ENCODE measurements at places on chromosomes 6 and 20.

DNA sequence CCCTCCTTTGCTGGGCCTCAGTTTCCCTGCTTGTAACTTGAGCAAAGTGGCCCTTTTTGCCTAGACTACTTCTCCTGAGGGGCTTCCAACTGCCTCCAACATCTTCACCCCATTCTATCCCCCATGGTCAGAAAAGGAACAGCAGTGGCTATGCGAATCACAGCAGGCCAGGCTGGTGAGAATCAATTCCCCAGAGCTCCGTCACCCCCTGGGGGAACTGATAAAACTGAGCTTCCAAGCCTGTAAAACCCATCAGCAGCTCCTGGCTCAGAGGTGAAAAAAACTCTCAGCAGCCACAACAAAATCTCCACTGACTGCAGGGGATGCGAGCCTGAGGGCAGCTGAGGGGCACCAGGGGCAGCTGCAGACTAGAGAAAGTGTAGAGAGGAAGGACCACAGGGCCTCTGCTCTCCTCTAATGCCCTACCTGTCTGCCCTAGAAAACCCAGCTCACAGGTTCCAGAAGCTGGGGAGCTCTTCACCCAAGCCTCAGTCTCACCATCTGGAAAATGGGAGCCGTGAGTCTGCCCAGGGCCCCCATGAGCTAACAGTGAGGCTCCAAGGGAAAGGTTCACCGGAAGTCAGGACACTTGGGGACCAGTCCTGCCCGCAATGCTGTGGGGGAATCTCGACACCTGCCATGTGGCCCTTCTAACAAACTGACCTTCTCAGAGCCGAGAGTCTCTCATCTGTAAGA is 120.6 kb downstream of the GRM4 start:
- DNase-seq: no peak

- DNase-seq: no peak
Measured at GRCh38 chr20:24970030-24970553, 21.0 kb downstream of the CST7 start.

DNA sequence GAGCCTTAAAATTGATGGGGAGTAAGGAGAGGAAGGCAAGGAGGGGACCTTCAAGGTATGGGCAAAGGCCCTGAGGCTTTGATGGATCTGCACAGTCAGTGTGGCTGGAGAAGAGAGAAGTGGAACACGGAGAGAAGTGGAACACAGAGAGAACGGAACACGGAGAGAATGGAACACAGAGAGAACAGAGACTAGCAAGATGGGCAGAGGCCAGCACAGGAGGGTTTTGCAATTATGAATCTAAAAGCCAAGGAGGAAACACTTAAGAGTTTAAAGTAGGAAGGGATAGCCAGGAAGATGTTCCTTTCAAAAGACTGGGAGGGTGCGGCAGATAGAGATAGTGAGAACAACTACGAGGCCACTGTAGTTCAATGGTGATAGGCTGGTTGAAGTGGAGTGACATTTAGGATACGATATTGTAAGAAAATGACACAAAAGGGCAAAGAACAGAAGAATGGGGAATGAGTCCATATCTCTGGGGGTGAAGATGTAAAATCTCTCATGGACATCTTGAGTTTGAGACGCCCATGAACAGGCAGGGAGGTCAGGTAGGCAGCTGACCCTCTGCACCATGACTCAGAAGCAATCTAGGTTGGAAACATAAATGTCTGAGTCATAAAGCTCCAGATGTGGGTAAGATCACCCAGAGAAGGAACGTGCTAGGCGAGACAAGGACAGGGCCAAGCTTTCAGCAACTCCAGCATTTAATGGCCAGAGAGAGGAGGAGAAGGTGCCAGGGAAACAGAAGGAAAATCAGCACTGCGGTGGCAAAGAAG is 25.4 kb downstream of the ZMYND8 start:
- no peak for DNase-seq

GRCh38 chr6:35027807-35028206 is 113.3 kb downstream of the TCP11 start:
- no peak for DNase-seq

DNA sequence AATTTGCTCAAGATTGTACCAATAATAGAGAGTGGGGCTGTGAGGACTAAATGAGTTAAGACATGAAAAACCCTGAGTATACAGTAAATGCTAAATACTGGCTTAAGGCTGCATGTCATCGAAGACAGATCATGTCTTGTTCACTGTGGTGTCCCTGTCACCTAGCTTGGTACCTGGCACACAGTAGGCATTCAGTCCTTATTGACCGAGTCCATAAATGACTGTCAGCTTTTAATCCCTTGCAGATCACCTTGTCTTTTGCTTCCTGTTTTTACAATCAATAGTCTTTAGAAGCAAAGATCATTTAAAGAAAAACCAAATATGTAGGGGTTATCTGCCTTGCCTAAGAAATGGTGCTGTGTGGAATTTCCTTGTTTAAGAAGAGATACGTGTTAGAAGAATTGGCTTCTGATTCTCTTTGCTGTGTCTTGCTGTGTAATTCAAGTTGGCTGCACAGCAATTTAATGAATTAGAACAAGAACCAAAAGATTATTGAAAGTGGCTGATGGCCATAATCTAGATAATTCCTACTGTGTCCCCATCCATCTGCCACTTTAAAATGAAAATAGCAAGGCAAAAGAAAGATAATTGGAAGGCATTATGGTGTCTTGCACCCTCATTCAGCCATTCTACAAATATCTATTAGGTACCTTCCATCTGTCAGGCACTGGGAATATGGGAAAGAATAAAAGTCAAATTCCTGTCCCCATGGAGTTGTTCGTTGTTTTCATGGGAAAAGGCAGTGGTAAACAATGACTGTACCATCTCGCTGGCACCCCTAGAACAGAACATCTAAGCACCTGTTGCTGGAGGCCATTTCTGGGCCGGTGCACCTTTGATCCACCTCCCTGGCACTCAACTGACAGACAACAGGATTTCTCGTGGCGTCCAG is 12.4 kb upstream of the MAPK13 start:
- no peak for DNase-seq

DNA sequence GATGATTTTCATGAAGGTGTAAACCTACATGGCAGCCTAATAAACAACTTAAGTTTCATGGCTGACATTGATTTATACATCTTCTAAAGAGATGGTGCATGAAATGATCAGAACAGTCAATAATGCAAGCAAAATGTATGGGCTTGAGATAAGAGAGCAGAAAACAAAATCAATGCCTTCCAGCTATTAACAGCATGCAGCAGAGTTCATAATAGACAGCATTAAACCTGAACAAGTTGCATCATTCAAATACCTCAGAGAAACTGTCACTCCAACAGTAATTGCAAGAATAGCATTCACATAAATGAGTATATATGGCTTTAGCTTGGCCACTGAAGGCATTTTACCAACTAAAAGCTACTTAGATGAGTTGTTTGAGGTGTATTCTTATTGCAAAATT is 319.6 kb upstream of the ARID1B start:
- DNase-seq: no peak

DNA sequence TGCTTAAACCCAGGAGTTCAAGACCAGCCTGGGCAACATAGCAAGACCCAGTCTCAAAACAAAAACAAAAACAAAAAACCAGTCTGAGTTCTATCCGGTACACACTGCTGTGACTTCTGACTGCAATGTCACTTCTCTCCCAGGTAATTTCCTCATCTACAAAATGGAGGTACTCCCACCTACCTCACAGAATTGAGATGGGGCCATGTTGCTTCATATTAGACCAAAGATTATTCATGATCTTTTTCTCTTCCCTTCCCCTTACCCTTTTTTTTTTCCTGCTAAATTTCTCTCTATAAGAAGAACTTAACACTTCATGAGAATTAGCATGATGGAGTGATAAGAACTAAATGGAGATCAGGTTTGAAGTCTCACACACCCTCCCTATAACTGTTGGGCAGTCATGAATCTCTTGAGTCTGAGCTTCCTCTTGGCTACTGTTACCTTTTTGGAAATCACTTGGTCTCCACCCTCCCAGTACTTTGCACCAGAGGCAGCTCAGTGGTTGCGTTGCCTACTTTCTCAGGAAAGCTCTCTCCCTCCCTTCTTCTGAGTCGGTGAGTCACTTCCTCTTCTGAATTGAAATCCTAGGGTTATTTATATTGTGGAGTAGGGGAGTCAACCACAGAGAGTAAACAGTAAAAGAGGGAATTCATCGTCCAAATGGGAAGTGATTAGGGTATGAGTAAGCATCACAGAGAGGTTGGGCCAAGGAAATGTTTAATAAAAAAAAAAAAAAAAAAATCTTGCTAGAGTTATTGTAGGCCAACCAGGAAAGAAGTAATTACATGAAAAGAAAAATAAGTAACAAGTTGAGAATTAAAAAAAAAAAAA is 59.9 kb upstream of the MAP7 start:
- no peak for DNase-seq

DNA sequence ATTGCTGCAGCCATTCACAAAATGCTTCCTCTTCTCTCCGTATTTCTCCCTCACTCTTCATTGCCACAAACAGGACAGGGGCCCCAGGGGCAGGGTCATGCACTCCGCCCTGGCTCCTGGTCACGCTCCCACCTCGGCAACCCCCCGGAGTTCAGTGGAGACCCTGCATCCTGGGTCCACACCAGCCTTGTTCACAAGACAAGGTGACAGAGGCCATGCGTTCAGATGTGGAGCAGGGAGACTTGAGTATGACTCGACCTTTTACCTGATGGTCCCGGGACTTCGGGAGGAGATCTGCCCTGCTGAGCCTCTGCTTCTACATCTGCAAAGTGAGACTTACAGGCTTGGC is 49.4 kb downstream of the ANKRD60 start:
- no peak for DNase-seq

DNA sequence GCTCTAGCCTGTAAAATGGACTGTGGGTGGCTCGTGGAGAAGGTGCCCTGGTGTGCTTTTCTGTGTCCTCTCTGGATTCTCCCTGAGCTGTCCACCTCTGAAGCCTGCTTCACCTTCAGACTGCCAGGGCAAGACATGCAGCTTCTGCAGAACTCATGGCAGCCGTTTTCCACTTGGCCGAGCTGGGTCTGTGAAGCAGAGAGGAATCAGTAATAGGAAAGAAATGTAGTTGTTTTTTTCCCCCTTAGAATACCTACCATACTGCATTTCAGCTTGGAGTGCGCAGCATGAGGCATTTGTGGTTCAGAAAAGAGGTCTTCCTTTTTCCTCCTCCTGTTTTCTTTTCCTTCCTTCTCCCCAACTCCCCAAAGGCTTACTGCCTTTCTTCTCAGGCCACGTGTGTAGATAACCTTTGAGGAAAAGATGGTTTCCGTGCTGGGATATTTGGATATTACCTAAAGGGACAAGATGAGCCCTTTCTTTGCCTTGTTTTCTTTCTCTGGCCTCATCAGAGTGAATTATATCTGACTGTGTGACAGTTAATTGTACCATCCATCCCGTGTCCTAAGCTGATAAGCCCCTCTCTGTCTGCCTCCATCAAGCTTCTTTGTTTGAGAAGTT is 39.4 kb downstream of the RREB1 start:
- no peak for DNase-seq

GRCh38 chr6:85865420-85866369 is 223.0 kb upstream of the SYNCRIP start:
- DNase-seq: no peak

DNA sequence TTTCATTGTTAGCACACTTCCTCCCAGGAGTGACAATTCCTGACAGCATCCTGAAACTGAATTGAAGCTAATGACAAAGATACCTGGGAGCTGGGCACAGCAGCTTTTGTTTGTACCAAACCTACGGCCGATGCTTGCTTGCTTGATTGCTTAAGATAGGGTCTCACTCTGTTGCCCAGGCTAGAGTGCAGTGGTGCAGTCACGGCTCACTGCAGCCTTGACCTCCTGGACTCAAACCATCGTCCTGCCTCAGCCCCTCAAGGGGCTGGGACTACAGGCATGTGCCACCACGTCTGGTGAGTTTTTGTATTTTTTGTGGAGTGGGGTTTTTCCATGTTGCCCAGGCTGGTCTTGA is 84.7 kb upstream of the SCP2D1 start:
- DNase-seq: no peak

- DNase-seq: no peak
Measured at GRCh38 chr20:6828794-6829423, 61.4 kb downstream of the BMP2 start.

DNA sequence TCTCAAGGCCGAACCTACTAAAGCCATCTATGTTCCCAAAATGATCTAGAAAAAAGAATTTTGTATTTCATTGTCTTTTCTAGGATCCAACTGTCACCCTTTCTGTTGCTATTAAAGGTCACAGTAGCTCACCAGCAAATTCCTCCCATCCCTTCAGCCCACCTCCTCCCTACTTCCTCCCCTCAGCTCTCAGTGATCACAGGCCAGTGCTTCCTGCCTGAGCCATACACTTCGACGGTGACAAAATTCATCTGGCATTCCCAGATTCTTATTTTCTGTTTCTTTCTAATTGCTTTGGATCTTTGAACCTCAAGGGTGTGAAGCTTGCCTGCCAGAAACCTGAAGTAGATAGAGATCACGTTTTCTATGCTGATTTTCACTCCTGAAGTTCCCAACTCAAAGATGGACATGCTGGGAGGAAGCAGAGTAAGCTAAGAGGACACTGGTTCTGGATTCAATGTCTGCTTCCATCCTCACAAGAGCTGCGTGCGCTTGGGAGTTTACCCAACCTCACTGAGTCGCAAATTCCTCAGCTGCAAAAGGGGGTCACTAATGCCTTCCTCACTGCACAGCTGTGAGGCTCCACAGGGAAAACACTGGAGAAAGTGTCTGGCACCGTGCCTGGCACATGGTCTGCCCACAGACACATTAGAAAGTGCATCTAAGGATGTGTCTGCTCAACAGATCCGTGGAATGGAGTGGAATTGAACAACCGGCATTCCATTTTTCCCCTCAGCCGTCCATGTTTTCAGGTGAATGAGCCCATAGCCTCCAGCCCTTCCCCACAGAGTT is 34.5 kb downstream of the MDGA1 start:
- DNase-seq: no peak

GRCh38 chr6:155093430-155093829 is 98.3 kb downstream of the TIAM2 start:
- DNase-seq: no peak

DNA sequence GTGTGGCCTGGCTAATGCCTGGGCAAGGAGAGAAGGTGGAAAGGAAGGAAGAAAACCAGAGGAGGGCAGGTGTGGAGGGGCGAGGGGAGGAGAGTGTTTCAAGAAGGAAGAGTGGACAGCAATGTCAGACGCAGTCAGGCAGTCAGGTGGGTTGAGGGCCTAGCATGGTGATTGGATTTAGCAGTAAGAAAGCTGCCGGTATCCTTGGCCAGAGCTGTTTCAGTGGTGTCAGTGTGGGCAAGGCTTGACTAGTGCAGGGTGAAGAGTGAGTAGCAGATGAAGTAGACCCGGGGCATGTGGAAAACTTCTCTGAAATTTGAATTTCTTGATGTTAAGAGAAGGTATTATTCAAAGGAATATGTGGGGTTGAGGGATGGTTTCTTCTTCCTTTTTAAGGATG is 27.0 kb downstream of the SNX9 start:
- no peak for DNase-seq

- no peak for DNase-seq
Measured at GRCh38 chr6:98650941-98651340, 183.4 kb upstream of the POU3F2 start.

- DNase-seq: no peak
Measured at GRCh38 chr6:51959744-51960383, 127.5 kb downstream of the PKHD1 start.

- no peak for DNase-seq
Measured at GRCh38 chr6:75748003-75748742, 866 bp upstream of the MYO6 start.

Measured in T-helper 17 cell (primary cell).